ENCODE measurements at places on chromosomes 6 and 20.

- no peak for DNase-seq
Measured at GRCh38 chr6:72286911-72287311, 335.0 kb upstream of the KCNQ5 start.

- DNase-seq: no peak
Measured at GRCh38 chr6:156933201-156934068, 156.3 kb downstream of the ARID1B start.

- no peak for DNase-seq
Measured at GRCh38 chr20:45407783-45408645, at the start of gene DBNDD2. TSS of gene DBNDD2 (plus strand) at chr20:45408289. CDS start at chr20:45408468, 179 bp downstream.

DNA sequence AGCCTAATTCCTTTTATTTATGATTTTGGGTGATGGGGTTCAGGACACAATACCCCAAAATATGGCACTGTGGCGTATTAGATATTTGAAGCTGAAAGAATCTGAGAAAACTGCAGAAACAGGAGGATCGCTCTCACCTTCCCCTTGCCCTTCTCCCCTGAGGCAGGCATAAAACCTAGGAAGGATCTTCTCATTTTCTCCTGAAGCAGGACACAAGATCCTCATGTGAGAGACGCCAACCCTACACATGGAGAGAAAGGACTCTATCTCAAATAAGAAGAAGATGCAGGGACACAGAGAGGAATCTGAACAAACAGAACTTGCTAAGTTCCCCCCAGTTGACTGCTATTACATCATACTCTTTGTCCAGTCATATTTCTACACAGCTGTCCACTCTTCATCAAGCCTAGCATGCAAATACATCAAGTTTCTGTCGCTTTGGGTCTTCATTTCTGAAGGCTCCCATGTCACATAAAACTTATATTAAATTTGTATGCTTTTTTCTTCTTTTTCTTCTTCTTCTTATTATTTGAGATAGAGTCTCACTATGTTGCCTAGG lies 109.0 kb downstream of the DTNBP1 start:
- DNase-seq: no peak

- no peak for DNase-seq
Measured at GRCh38 chr20:382291-383115, 1.9 kb downstream of the TRIB3 start.

DNA sequence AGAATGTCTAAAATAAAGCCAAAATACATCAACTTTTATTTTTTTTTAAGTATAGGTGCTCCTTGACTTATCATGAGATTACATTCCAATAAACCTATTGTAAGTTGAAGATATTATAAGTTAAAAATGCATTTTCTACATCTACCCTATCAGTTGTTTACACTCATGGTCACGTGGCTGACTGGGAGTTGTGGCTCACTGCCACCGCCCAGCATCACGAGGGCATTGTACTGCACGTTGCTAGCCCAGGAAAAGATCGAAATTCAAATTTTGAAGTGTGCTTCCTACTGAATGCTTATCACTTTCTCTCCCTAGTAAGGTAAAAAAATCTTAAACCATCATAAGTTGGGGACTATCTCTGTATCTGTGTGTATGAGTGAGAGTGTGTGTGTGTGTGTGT lies 126.6 kb upstream of the RIN2 start:
- DNase-seq: no peak

DNA sequence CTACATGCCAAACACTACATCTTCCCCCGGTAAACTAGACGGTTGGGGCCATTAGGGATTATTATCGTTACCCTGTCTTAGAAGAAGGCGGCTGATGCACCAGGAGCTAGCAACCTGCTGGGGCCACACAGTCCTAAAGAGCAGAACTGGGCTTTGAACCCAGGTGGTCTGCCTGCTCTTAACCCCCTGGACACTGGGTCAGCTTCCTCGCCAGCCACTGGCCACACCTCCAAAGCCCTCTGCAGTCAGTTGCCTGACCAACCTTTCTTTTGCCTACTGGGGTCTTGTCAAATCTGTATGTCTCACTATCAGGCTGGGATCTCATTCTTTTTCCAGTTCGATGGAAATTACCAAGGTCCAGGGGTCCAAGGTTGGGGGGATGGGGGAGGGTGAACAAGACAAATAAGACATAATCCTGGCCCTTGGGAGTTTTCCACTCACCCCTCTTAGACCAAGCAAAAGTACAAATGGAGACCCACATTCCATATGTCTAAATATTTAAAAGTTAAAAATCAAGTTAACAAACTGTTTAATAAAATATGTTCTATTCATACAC lies 34.0 kb upstream of the FOXP4 start:
- no peak for DNase-seq

DNA sequence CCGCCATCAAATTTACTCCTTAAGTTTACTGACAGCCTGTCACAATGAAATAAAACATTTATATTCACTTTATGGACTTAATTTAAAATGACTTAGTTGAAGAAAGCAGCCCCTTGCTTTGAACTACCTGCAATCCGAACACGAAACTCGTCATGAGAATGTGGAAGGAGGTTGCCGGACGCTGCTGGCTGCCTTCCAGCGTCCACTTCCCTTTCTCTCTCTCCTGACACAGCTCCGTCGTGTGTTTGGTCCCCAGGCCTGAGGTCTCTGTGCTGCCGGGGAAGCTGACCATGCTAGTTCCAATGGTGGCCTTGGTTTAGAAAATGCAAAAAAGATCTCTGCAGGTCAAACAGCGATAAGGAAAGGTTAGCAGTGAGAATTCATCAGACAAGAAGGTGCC lies 519.7 kb downstream of the CDH26 start:
- no peak for DNase-seq

DNA sequence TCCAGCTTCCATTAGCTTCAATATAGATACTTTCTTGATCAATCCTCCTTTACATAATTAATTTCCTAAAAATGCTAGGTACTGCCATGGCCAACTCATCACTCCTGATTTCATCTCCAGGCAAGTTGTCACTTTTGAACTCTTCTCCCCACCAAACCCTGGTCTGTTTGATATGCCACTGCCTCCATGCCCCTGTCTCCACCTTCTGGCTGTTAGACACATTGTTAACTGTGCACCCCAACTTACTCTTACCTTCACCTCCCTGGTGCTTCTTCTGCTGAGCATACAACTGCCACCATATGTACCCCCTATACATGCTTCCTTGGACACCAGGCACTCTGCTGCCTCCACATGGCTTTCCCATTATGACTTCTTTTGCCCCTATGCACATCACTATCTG lies 21.9 kb upstream of the AIG1 start:
- DNase-seq: no peak

DNA sequence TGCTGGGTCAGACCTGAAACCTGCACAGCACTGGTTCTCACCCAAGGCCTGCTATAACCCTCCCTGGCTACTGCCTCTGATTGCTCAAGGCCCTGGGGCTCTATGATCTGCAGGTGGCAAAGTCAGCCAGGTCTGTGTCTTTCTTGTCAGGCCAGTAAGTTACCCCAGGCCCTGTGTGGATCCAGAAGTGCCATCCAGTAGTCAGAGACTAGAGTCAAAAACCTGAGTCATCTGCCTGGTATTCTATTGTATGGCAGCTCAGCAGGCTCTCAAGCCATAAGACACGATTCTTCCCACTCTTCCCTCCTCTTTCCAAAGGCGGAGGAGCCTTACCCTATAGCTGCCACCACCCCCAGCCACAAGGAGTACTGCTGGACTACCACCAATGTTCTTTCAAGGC lies 593.0 kb downstream of the FRK start:
- DNase-seq: no peak

GRCh38 chr6:137102851-137103492 lies 58.2 kb upstream of the IL20RA start:
- no peak for DNase-seq

DNA sequence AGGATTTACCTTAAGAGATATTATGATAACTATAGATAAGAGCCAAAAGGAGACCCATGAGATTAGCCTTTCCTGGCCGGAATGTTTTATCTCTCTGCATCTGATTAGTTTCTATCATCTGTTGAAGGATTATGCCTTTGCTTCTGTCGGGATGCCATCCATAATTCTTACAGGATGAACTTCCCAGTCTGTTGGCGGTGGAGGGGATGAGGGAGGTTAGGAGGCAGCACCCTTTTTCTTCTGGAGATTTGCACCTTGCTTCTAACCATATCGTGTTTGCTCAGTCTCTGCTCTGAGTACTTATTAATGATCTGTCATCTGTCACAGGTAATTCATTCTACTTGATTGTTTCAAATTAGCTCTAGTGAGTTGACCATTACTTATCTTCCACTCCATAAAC lies 292.1 kb downstream of the KHDC1L start:
- DNase-seq: no peak

GRCh38 chr6:41651246-41651961 lies 13.1 kb downstream of the MDFI start:
- DNase-seq: no peak

DNA sequence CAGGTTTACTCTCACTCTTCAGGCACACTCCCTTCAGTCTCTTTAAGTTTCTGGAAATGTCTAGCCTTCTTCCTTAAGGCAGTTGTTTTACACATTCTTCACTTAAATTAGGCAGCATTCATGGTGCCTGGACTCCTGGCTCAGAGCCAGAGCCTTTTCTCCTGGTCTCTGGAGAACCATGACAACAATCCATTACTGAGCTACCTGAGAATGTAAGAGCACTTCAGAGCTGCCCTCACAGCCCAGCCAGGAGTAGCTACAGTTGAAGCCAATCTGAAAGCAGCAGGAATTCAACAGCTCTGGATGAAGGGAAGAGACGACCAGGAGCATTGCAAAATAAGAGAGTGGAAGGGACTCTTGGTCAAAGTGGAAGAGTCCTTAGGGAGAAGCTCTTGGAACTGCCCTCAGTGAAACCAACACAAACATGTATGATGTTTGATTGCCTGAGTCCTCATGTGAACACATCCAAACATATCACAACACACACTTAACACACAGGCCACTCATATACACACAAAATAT lies 416.8 kb upstream of the SPTLC3 start:
- no peak for DNase-seq

DNA sequence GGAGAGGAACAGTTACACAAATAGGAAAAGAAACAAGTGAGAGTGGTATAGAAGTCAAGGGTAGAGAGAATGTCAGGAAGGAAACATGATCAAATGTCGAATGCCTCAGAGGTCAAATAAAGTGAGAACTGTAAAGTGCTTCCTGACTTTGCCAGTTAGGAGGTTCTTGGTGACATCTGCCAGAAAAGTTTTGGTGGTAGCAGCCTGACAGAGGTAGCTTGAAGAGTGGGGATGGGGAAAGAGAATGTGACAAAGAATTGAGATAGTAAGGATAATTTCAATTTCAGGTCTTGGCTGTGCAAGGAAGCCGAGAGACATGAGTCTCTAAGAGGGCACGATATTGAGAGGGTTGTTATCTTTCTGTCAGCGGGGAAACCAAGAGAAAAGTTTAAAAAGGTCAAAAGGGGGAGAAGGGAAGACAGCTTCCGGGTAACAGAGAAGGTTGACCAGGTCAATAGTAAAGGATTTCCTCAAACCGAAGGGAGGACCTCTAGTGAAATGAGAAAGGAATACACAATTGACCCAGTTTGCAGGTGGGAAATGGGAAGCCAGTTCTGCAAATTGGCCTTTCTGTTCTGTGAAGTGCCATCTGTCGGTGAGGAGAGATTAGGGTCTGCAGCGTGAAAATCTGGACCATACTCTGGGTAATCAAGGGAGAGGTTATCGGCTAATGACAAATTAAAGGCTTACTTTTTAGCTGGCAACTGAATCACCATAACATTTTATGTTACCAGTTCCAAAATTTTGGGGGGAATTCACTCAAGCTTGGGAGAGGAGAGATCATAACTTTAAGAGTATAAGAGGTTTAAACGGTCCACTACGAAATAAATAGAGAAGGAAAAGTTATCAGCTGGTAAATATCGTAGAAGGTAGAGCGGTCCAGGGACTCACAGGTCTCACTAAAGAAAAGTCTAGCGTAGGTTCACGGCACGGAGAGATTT lies 973 bp upstream of the BRD2 start:
- no peak for DNase-seq

GRCh38 chr20:61970357-61970756 lies 95.3 kb downstream of the TAF4 start:
- DNase-seq: no peak

GRCh38 chr6:42066156-42066675 lies 15.9 kb downstream of the TAF8 start:
- no peak for DNase-seq

GRCh38 chr20:25309395-25310267 lies 61.7 kb downstream of the PYGB start:
- DNase-seq: no peak

- DNase-seq: no peak
Measured at GRCh38 chr6:61977099-61977498, 308.9 kb downstream of the KHDRBS2 start.

DNA sequence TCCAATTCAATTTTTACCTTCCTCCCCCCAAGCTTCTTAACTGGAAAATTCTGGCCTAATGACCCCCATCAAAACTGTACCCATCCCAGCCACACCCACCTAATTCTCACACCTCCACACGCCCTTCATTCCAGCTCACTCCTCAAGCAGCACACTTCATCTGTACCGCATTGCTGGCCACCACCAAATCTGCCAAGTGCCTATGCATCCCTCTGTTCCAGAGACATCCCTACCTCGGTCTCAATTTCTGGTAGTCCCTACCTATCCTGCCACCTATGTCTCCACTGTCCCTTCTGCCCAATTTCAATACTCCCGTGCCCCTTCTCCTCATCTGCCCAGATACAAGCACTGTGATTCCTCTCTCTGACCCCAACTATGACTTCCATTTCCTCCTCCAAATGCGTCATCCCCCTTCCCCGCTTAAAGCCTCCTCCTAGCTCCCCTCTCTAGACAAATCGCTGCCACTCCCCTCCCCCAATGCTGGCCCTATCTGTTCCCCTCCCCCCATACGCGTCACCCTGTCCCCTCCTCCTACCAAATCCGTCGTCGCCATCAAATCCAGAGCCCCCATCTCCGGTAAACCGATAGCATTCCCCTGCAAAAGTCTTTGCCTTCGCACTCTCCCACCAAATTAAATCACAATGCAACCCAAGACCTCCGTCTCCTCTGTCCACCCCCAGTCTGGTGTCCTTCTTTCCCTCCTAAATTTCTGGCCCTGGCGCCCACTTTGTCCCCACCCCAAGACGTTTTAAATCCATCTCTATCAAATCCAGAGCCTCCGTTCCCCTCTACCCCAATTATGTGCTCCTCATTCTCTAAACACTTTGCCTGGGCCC lies 1.2 kb downstream of the MTCH1 start:
- peak; percentile 33 for DNase-seq

DNA sequence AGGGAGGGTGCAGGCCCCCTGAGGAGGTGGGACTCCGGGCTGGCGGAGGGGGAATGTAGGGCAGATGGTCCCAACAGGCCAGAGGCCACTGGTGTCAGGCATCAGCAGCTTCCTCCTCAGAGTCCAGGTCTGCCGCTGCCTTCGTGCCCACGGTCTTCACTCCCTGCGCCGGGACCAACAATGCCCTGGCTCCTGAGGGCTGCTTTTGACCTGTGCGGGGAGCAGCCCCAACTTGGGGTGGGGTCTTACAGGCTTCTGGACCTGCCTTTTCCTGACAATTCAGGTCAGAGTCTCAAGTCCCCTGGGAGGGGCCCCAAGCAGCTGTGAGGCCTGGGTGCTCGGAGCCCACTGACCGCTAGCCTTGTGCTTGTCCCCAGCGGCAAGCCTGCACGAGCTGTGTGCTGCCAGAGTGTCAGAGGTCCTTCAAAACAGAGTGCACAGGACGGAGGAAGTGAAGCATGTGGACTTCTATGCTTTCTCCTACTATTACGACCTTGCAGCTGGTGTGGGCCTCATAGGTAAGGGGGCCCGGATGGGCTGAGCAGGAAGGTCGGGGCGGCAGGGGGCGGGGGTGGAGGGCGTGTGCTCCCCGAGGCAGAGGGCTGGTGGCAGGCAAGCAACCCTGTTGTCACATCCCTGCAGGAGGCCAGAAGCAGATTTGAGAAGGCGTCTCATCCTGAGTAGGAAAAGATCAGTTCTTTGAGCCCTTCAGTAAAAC lies 25.3 kb upstream of the PYGB start:
- no peak for DNase-seq

- no peak for DNase-seq
Measured at GRCh38 chr6:105869835-105870440, 216.2 kb upstream of the PRDM1 start.
